ENCODE measurements at places on chromosomes 3 and 15.

DNA sequence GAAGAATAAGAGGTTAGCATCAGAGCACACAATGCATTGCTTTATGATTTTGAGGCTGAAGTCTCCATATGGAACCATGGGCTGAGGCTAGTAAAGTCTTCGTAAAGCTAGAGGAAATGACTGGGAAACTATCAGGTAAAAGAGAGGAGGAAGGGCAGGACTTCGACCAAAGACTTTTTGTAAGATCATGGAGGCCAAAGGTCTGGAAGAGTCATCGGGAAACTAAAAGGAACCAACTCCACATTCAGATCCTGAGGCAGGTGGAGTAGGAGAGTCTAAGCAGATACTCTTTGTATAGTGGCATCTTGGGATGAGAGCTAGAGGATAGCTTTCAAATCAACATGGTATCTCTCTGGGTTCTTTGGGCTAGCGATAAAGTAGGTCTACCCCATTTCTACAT is 36.3 kb downstream of the SEMA6D start:
- DNase-seq = no peak

DNA sequence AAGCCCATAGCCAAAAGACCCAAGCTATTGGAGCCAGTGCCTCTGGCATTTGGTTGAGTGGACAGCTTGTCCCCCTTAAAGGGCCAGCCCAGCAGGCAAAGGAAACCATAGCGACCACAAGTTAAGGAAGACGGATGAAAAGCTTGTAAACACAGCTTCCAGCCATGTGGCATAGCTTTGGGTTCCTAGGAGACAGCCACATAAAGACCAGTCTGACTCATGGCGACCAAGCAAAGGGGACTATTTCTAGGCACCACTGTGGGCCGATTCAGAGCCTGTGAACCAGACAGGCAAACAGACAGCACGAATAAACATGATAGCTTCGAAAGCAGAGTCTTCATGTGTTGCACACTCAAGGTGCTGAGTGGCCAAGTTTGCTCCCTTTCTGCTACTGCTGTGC is 30.5 kb upstream of the SRGAP3 start:
- no peak for DNase-seq

DNA sequence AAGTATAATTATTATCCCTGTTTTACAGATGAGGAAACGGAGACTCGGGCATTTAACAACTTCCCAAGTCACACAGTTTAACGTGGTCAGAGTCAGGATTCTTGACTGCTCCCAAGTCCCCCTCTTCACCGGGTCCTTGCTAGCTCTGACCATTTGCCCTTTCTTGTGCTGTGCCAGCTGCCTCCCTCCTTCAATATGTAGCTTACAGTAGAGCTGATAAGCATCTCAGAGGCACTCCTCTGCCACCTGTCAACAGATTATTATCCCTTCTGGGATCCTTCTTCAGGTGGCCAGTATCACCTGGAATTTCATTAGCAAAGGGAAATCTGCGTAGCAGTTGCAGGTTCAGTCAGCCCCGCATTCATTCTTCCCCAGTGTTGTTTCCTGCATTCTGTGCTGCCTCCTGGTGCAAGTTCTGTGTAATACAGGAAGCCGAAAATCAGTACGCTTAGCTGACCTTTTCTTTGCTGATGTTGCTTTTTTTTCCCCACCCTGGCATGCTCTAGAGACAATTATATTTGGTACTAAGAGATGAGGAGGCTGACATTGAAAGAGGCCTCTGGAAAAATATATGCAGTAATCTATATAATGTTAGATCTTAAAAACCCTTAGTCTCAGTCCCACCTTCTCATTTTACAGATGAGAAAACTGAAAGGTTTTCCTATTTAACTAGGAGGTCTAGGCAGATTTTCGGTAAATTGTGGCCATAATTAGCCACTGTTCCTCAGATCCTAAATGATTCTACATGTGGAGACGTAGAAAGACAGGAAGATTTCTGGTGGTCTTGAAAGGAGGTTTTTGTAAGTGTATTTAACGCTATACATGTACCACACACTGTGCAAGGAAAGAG is 24.8 kb downstream of the TMOD2 start:
- DNase-seq = peak; percentile 56

DNA sequence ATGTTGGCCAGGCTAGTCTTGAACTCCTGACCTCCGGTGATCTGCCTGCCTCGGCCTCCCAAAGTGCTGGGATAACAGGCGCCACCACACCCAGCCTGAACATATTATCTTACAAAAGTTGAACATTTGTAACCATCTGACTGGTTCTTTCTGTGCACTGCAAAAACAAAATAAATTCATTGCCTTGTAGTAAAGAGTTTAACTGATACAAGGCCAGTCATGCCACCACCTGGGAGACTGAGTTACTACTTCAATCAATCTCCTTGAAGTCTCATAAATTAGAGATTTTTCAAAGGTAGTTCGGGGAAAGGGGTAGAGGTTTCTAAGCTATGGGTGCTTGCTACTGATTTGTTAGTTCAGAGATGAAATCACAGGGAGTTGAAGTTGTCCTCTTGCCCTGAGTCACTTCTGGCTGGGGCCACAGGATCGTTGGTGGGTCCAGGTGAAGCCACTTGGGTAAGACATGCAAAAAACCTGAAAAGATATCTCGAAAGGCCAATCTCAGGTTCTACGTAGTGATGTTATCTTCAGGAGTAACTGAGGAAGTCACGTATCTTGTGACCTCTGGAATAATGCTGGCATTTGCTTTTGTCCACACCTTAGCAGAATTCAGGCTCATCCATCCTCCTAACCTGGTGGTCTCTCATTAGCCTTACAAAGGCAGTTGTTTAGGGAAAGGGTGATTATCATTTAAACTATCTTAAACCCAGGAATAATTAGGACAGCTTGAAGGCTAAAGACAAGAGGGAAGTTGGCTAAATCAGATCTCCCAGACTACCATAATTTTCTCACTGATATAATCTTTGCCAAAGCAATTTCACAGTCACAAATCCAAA is 33.7 kb downstream of the ZBTB11 start:
- DNase-seq = no peak

DNA sequence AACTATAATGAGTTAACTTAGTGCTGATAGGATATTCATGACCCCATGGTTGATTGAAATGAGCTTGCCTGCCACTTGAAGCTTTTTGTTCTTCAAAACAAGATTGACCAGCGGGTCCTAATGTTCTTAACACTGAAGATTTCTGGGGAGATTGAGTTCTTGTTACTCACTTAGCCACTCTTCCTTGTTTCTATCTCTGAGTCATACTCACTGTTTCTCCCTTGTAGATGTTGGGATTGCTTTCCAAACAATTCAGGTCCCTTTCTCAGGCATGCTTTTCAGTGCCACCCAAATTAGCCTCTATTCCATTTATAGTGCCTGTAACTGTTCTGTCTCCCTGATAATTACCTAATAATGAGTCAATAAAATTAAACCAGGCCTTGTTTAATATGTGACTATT is 517.0 kb downstream of the SQOR start:
- no peak for DNase-seq

DNA sequence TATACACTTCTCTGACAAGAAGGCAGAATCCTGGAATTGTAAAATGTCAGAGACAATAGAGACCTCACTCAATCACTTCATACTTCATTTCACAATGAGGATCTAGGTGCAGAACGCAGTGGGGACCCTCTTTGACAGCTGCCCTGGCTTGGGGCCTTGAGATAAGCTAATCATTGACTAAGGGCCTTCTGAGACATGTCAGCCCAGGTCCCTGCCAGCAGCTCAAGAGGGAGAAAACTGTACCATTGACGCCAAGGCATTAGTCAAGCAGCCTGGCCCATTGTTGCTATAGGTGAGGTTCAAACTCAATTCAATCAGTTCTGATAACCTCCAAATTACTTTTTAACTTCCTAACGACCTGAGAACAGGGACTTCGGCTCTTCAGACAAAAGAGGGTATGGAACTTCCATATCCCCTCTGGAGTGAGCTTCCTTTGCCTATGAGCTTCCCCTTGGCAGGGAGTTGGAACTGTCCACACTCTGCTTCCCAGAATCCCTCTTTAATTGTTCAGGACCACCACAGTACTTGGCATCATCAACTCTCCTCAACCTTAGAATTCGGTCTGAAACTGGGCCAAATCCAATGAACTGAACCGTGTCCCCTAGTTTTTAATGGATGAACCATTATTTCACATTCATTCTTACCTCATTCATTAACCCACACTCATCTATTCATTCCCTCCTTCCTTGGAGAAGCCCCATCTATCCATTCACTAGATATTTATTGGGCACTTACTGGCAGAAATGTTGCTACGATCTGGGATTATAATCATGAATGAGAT is 1.5 kb upstream of the CYP8B1 start:
- no peak for DNase-seq

DNA sequence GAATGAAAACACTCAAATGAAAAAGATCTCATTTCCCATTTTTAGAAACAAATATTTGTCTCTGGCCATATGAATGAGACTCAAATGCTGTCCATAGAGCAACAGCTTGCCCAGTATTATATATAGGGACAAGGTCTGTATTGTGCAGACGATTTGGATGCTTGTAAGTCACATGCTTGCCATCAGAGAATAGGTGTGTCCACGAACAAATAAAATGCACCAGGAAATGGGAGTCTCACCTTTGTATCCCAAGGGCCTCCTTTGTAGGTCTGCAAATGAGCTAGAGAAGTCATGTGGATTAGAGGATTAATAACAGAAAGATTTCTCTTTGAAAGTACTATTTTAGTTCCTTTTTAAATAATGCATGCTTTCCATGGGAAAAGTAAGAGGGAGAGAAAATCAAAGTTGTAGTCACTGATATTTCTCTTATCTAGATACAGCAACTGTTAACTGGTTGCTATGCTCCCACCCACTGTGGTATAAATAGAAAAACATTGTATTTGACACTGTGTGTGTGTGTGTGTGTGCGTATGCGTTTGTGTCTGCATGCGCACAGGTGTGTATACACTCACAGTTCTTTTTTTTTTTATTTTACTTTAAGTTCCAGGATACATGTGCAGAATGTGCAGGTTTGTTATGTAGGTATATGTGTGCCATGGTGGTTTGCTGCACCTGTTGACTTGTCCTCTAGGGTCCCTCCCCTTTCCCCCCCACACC is 383.4 kb upstream of the ARRDC4 start:
- no peak for DNase-seq

- DNase-seq = no peak
Measured at GRCh38 chr15:65180167-65180566, 5.0 kb downstream of the CLPX start.

GRCh38 chr15:78750566-78750965 is 60.7 kb downstream of the ADAMTS7 start:
- no peak for DNase-seq

DNA sequence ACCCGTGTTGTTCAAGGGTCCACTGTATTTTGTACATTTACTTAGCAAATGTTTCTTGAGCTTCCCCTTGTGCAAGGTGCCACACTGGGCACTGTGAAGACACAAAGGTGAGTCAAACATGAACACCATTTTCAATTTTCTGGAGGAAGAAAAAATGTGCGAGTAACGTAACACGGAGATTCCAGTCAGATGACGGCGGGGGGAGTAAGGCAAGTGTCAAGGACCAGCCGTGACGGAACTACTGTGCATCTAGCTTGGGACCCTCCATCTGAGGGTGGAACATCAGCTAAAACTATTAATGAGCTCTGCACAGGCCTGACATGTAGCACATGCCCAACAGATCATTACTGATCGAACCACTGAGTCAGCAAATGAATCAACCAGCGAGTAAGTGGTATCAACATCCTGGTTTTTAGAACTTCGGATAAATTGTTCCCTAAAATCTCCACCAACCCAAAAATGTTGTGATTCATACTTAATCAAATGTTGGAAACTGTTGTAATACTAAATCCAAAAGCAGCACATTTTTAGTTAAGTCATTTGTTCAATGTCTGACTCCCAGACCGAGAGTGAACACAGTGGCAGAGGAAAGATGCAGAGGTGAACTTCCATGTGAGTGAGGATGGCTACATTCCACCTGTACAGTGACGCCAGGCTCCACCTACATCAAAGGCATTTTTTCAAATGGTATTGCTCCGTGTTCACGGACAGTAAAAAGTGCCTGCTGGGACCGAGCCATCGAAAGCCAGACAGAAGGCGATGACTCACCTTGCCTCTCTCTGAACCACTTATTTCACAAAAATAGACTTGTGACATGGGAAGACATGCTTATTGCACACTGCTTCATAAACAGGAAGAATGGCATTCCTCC is 172.2 kb downstream of the ATP10A start:
- no peak for DNase-seq

- no peak for DNase-seq
Measured at GRCh38 chr15:24879492-24879891, 75.3 kb upstream of the SNRPN start.

Data from GM10248 (cell line).